ENCODE measurements at places on chromosomes 4 and X.

GRCh38 chr4:56953680-56954520, 23.5 kb downstream of the NOA1 start:
- DNase-seq: no peak

GRCh38 chr4:121189326-121190215, 25.4 kb upstream of the TNIP3 start:
- DNase-seq: peak; percentile 79

DNA sequence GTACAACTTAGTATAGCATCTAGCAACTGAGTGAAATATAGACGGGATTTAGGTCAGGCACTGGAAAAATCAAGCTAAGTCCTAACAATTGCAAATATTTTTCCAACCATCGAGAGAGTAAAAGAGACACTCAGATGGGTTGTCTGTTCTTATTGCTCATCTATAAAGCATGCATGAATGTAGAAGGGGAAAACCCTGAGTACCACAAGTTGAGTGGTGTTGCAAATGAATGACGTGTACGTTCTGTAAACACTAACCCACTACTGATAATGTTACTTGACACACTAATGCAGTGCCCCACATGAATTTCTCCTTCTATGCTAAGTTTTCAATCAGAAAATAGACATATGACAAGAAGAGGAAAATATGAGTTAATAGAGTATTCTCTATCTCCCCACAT, 211.2 kb downstream of the COX18 start:
- DNase-seq: no peak

GRCh38 chr4:76277667-76278066, 26.1 kb downstream of the FAM47E start:
- DNase-seq: no peak

DNA sequence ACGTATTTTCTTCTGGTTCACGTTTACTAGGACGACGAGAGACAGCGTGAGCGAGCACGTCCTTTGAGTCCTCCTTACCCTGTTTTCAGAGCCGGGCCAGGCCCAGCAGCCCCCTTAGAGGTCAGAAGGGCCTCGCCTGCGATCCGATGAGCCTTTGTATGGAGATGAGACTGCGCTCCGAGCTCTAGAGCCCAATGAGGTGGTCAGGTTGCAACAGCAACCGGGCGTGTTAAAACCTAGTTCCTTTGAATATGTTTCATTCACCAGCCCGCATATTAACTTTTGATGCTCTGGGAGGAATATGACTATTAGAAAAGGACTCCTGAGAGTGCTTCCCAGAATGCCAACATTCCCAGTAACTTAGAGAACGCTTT, 55.6 kb upstream of the TADA2B start:
- no peak for DNase-seq

- DNase-seq: no peak
These were observed 82.2 kb downstream of the PSAPL1 start for GRCh38 chr4:7352486-7352885.

GRCh38 chrX:119455264-119455663, 13.0 kb upstream of the SLC25A5 start:
- no peak for DNase-seq

- DNase-seq: no peak
These were observed 101.8 kb downstream of the ARAP2 start for GRCh38 chr4:36142504-36142903.

GRCh38 chr4:71259911-71260331, 78.9 kb upstream of the SLC4A4 start:
- DNase-seq: no peak

GRCh38 chr4:7772711-7773385, 166.8 kb downstream of the AFAP1 start:
- no peak for DNase-seq

DNA sequence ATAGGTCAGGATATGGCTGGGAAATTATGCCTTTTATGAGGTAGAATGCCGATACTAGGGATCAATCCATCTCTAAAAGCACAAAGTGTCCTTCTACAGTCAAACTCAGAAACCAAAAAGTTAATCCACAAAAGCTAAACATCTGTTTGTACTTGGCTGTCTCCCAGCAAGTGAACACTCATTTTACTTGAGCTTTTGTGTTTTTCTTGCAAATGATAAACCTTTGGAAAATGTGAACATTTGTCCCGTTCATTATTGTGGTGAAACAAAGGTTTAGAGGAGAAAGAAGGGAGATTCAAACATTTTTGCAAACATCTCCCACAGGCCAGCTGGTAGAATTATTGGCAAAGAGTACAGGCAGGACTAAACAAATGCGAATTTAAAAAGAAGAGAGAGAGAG, 300.6 kb upstream of the SPANXN1 start:
- DNase-seq: no peak

GRCh38 chr4:159048166-159048886, 54.6 kb upstream of the RAPGEF2 start:
- no peak for DNase-seq

DNA sequence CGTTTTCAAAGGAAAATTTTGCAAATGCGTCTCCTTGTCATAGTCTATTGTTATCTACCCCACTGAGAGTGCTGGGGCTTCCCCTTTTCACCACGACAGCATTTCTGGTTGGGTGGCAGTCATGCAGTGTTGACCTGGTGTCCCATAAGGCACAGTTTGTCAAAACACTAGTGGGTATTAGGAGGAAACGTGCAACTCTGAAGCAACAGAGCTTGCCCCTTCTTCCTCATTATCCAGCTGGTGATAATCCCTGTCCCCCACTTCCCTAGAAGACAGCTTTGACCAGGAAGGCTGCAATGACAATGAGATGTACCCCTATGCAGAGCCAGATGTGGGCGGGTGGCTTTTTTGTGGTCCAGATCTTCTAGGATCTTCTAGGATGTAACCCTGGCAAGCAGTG, 1.8 kb downstream of the TBC1D1 start:
- DNase-seq: peak; percentile 36

- DNase-seq: no peak
These were observed 383 bp downstream of the PCYT1B start for GRCh38 chrX:24646745-24647182.

GRCh38 chr4:111283066-111283677, 660.3 kb upstream of the PITX2 start:
- DNase-seq: peak; percentile 46

DNA sequence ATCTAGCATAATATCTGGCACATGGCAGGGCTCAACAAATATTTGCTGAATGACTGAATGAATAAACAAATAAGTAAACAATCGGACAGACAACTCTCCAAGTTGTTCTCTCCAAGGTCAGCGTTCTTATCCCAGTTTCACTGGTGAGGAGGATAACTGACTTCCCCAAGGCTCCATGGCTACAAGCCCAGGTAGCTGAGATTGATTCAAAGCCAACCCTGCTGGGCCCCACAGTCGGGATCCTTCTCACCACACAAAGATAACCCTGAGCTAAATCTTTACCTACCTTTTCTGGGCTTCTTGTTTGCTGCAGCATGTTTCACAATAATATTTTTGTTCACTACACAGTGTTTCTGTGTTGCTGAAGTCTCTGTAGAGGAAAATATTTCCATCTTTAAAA, 54.9 kb downstream of the USP46 start:
- DNase-seq: no peak

- no peak for DNase-seq
These were observed 10.4 kb downstream of the CSTF2 start for GRCh38 chrX:100830547-100830946.

DNA sequence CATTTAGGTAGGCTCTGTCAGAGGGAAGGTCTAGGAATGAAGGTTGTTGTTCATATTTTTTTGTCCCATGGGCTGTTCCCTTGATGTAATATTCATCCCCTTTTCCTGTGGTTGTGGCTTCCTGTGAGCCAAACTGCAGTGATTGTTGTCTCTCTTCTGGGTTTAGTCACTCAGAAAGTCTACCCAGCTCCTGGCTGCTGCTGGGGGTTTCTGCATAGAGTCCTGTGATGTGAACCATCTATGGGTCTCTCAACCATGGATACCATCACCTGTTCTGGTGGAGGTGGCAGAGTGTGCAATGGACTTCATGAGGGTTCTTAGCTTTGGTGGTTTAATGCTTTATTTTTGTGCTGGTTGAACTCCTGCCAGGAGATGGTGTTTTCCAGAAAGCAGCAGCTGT, 122.8 kb downstream of the ZC4H2 start:
- peak; percentile 1 for DNase-seq

DNA sequence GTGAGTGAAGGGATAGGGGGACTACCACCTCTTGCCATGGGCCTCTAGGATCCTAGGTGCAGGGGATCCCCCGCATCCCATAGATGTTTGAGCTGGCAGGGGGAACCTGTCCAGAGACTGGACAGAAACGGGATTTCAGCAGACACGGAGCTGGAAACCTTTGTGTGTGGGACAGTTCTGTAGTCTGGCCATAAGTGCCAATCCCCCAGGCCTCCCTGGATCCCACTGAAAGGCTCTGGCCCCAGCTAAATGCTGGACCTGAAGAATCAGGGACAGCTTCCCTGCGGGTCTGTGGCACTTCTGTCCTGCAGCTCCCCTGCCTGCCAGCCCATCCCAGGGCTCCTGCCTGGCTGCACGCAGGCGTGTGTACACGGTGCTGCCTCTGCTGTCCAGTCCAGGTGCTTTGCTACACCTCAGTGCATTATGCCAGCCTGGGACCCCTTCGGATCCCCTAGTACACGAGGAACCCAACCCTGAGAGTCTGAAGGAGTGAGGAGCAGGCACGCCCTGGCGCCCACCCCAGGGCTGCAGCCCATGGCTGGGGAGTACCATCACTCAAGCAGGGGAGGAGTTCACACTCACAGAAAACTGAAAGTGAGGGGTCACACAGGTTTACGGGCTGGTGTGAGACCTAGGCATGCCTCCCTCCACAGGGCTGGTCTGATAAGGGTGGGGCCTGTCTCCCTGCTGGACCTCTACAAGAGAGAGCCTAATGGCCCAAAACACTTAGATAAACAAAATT, 703.0 kb downstream of the ARAP2 start:
- no peak for DNase-seq

DNA sequence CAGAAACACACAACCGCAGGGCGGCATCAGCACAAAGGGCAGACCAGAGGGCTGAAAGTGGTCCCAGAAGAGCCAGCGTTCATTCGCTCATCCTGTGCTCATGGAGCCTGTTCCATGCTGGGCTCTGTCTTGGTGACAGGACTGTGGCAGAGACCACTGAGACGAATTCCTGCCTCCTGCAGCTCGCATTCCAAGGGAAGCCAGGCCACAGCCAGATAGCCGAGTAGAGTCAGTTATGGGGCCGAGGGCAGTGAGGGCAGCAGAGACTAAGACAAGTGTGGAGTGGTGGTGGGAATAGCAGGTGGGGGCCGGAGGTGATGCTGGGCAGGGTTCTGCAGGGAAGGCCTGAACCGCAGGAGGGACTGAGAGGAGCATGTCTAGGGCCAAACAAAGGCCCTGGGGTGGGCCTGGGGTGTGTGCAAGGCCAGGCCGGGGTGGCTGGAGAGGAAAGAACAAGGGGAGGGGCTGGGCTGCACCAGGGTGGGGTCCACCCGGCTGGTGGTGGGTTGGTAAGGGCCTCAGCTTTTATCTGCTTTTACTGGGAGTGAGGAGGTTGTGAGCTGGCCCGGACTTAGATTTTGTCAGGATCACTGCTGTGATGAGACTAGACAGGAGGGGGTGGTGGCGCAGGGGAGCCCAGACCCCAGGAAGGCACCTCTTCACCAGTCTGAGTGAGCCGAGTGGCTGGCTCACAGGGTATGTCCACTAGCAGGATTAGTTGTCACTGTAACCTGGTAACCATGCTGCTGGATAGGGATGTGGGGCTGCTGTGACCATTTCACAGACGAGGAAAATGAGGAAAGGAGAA, 6.3 kb downstream of the PSAPL1 start:
- no peak for DNase-seq

GRCh38 chrX:110050901-110051300, 48.0 kb downstream of the TMEM164 start:
- DNase-seq: no peak

DNA sequence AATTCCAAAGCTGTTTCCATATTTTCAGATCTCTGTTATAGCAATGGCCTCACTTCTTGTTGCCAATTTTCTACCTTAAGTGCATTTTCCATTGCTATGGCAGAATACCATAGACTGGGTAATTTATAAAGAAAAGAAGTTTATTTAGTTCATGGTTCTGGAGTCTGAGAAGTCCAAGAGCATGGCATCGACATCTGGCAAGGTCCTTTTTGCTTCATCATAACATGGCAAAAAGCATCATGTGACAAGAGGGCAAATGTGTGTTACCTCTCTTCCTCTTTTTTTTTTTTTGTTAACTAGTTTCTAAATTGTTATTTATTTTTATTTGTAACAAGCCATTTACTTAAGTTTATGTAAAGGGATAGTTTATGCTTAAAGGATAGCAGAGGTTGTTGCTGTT, 45.2 kb upstream of the SYTL5 start:
- DNase-seq: no peak

DNA sequence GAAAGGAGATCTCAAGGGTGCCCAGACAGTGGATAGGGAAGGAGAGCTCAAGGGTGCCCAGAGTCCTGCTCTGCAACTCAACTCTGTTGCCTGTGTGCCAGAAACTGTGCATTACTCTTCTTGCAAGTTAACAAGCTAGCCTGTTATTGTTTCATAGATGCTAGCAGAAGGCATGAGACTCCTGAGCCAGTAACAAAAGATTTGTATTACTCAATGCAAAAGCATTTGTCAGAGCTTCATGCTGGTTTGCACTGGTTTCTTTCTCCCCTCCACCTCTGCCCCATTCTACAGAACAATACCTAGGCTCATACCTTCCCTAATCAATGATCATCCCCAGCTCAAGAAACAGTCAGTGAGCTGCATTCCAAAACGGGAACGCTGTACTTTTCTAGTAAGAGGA, 124.5 kb upstream of the NEIL3 start:
- no peak for DNase-seq

GRCh38 chrX:140467211-140467610, 37.7 kb downstream of the SOX3 start:
- no peak for DNase-seq

GRCh38 chr4:159191989-159192388, 89.1 kb downstream of the RAPGEF2 start:
- DNase-seq: no peak

GRCh38 chr4:127782025-127782274, 172 bp upstream of the HSPA4L start:
- peak; percentile 68 for DNase-seq

DNA sequence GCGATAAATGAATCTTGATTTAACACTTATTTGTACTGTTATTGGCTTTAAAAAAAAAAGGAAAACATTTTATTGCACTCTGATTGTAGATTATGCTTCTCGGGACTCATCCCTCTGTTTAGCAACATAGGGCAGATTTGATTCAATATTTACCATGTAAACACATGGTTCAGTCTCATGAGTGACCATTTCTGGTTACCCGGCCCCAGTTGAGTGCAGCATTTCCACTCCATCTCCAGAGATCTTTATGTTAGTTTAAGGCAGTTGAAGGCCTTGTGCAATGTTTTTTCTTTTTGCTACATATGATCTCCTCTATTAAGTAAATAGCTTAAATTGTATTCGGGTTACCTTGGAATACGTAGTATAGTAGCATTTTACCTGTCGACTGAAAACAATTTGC, 143.3 kb upstream of the RPS6KA3 start:
- DNase-seq: no peak

DNA sequence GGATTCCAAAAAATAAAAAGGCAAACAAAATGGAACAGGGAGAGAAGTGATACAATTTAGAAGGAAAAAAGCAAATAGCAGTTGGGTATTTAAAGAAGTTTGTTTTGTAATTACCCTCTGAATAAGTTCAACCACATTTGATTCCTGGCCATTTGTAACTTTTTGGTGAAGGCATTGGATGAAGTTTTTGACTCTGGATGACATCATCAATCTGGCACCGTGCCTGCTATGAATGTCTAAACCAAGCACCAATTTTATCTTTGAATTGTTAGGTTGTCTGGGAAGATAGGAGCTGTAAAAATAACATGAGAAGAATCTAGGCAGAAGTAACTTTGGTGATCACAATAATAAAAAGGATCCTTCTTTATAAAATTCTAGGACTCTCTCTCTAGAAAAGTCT, 29.5 kb downstream of the TMPRSS11A start:
- no peak for DNase-seq

- no peak for DNase-seq
These were observed 60.2 kb downstream of the GASK1B start for GRCh38 chr4:158112611-158113010.
